ENCODE measurements at places on chromosomes 4 and X.

DNA sequence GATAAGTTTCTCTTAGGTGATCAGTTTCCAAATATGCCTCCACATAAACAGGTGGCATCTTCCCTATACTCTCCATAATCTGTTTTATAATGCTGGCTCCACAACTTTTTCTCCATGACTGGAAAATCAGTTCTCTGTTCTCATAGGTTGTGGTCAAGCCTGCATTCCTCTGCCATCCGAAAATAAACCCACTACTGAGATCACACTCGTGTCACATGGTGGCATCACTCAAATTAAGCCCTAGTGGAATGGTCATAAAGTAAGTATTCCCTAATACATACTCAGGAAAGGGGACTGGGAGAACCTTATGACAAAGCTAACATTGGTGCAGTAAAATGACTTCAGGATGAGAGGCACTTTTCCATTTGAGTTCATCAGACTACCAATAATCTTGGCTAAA lies 37.6 kb downstream of the MAGED4B start:
- H3K36me3 ChIP-seq: no peaks in the 10 kb centered on the region
- no peak overlapping the region for H3K27ac ChIP-seq
- no peaks in the 10 kb centered on the region for H3K4me1 ChIP-seq
- no peak for DNase-seq

DNA sequence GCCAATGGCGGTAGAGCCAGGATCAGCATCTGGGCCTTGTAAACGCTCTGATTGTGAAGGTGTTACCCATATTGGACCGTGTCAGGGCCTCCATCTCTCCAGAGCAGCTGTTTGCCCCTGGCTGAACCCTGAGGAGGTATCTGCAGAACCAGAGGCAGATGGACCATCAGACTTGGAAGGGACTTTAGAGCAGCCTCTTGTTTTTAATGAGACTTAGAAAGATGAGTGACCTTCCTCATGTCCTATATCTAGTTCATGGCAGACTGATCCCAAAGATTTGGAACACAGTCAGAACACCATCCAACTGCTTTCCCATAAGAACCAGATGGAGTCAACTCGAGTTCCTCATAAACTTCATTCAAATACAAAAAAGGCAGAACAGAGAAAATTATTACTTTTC lies 135.1 kb upstream of the MSX1 start:
- no peaks in the 10 kb centered on the region for H3K36me3 ChIP-seq
- DNase-seq: no peak
- no peak overlapping the region for H3K4me3 ChIP-seq
- no peak overlapping the region for H3K27ac ChIP-seq

GRCh38 chr4:93791570-93792195 lies 36.9 kb upstream of the ATOH1 start:
- DNase-seq: no peak
- no peaks in the 10 kb centered on the region for H3K36me3 ChIP-seq
- no peaks in the 10 kb centered on the region for H3K4me1 ChIP-seq
- H3K27me3 ChIP-seq: no peaks in the 10 kb centered on the region
- no peak overlapping the region for H3K27ac ChIP-seq

- no peaks in the 10 kb centered on the region for H3K36me3 ChIP-seq
- no peaks in the 10 kb centered on the region for H3K27me3 ChIP-seq
- DNase-seq: no peak
- H3K4me1 ChIP-seq: no peaks in the 10 kb centered on the region
Observed at GRCh38 chr4:76499461-76499860, 64.4 kb downstream of the SHROOM3 start.

- DNase-seq: no peak
- H3K4me3 ChIP-seq: peak overlapping the region; percentile 77
- no peaks in the 10 kb centered on the region for H3K36me3 ChIP-seq
- no peak overlapping the region for H3K27ac ChIP-seq
- peaks cover 15% of the 10 kb centered on the region for H3K4me1 ChIP-seq
Observed at GRCh38 chr4:8159537-8160232, 1.1 kb upstream of the ABLIM2 start.

DNA sequence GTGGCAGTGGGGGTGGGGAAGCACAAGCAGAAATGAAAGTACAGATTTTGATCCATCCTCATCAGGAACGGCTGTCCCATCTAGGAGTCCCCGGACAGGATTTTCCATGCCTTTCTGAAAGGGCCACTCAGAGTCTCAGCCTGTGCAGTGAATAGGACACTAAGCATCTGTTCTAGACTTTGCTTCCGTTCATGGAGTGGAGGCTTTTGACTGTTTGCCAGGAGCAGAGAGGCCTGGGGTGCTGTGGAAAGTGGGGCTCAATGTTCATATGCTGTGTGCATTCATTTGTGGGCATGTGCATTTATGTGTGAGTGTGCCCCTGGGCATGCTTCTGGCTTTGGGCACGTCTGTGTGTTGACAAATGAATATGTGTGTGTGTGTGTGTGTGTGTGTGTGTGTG lies 25.6 kb upstream of the MAMLD1 start:
- no peaks in the 10 kb centered on the region for H3K27me3 ChIP-seq
- H3K27ac ChIP-seq: no peak overlapping the region
- no peaks in the 10 kb centered on the region for H3K36me3 ChIP-seq
- DNase-seq: no peak

GRCh38 chrX:98203800-98204199 lies 1320.1 kb downstream of the RPA4 start:
- no peaks in the 10 kb centered on the region for H3K27me3 ChIP-seq
- H3K4me3 ChIP-seq: no peak overlapping the region
- DNase-seq: no peak
- no peaks in the 10 kb centered on the region for H3K4me1 ChIP-seq
- no peaks in the 10 kb centered on the region for H3K36me3 ChIP-seq
- H3K27ac ChIP-seq: no peak overlapping the region

GRCh38 chr4:38101563-38101962 lies 141.4 kb downstream of the PTTG2 start:
- no peak overlapping the region for H3K27ac ChIP-seq
- DNase-seq: no peak
- peaks cover 20% of the 10 kb centered on the region for H3K36me3 ChIP-seq
- no peak overlapping the region for H3K4me3 ChIP-seq

DNA sequence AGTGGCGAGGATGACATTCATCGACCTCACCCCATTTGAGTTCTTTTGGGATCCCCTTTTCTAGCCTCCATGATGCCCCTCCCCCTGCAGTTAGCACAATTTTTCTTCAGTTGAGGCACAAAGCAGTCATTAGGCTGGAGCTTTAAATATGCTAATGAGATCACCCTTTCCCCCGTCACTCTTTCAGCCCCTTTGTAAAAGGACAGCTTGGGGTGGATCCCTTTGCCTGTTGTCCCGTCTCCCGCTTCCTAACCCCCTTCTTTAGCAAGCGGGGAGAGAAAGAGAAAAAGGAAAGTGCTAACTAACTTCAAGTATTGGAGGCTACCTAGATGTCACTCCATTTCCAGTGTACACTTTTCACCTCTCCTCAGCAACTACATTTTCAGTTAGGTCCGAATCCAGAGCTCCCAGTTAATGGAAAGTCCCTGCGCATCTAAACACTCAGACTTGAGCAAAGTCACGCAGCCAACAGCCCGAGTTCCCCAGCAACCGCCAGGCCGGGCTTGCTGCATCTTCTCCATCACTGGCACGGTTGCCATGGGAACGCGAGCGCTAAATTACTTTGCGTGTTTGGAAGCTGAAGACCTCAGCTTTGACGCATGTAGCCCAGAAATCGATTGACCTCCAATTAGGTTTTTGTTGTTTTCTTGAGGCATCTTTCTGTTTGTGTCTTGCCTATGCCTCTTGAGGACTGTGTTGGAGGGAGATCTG lies 76.8 kb downstream of the RTL5 start:
- H3K4me3 ChIP-seq: no peak overlapping the region
- no peak overlapping the region for H3K27ac ChIP-seq
- H3K4me1 ChIP-seq: no peaks in the 10 kb centered on the region

- no peaks in the 10 kb centered on the region for H3K4me1 ChIP-seq
- no peak overlapping the region for H3K27ac ChIP-seq
- no peak overlapping the region for H3K4me3 ChIP-seq
- H3K27me3 ChIP-seq: no peaks in the 10 kb centered on the region
- H3K36me3 ChIP-seq: no peaks in the 10 kb centered on the region
- DNase-seq: no peak
Observed at GRCh38 chrX:3271834-3272186, 74.6 kb downstream of the MXRA5 start.

- no peak for DNase-seq
- no peak overlapping the region for H3K27ac ChIP-seq
- H3K4me3 ChIP-seq: no peak overlapping the region
- no peaks in the 10 kb centered on the region for H3K27me3 ChIP-seq
- no peaks in the 10 kb centered on the region for H3K36me3 ChIP-seq
- H3K4me1 ChIP-seq: no peaks in the 10 kb centered on the region
Observed at GRCh38 chr4:2306773-2307410, 45.0 kb upstream of the MXD4 start.

GRCh38 chr4:157293673-157294072 lies 73.1 kb downstream of the GRIA2 start:
- no peak overlapping the region for H3K27ac ChIP-seq
- no peak for DNase-seq
- no peaks in the 10 kb centered on the region for H3K36me3 ChIP-seq
- no peaks in the 10 kb centered on the region for H3K4me1 ChIP-seq
- H3K4me3 ChIP-seq: no peak overlapping the region
- H3K27me3 ChIP-seq: no peaks in the 10 kb centered on the region

DNA sequence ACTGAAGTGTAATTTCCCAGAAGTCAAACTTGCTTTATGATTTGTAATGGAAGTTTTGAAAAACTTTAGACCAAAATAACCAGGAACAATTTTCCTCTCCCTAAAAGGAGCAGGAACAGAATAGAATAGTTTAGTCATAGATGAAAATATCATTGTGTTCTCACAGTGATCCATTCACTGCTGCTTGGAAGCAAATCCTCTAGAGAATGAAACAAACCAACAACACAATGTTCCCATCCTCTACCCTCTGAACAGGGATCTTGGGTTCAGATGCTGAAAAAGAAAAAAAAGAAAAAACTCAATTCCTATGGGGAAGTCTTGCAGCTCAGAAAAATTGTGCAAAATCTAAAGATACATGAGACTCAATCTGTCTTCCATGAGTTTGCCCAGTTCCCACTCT lies 12.2 kb downstream of the DSPP start:
- H3K4me3 ChIP-seq: no peak overlapping the region
- H3K27ac ChIP-seq: no peak overlapping the region
- H3K27me3 ChIP-seq: no peaks in the 10 kb centered on the region
- H3K36me3 ChIP-seq: no peaks in the 10 kb centered on the region
- no peaks in the 10 kb centered on the region for H3K4me1 ChIP-seq

- DNase-seq: no peak
- no peaks in the 10 kb centered on the region for H3K27me3 ChIP-seq
- no peaks in the 10 kb centered on the region for H3K4me1 ChIP-seq
- no peak overlapping the region for H3K4me3 ChIP-seq
- H3K27ac ChIP-seq: no peak overlapping the region
Observed at GRCh38 chrX:17705211-17705610, 32.1 kb upstream of the SCML1 start.

DNA sequence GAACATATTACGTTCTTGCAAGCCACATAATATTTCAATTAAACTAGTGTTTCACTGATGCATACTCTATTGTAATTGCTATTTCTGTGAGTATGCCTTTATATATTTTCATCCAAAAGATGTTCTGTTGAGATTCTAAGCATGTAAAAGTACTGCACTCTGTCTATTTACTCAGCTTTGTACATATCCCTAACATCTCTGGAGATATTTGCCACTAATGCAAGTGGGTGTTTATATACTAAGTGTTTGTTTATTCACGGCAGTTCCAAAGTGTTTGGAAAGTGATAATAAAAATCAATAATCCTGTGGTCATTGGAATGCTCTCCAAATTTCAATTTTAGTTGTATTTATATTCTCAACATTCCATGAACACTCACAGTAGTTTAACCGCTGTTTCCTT lies 1989.0 kb downstream of the C4orf33 start:
- no peaks in the 10 kb centered on the region for H3K36me3 ChIP-seq
- no peak overlapping the region for H3K4me3 ChIP-seq
- DNase-seq: no peak
- H3K4me1 ChIP-seq: no peaks in the 10 kb centered on the region
- no peak overlapping the region for H3K27ac ChIP-seq

GRCh38 chr4:183808097-183808456 lies 97.0 kb upstream of the STOX2 start:
- DNase-seq: no peak
- no peaks in the 10 kb centered on the region for H3K4me1 ChIP-seq
- no peak overlapping the region for H3K4me3 ChIP-seq
- H3K27me3 ChIP-seq: no peaks in the 10 kb centered on the region
- no peaks in the 10 kb centered on the region for H3K36me3 ChIP-seq
- no peak overlapping the region for H3K27ac ChIP-seq

- H3K4me1 ChIP-seq: no peaks in the 10 kb centered on the region
- H3K27ac ChIP-seq: no peak overlapping the region
- H3K4me3 ChIP-seq: no peak overlapping the region
- no peak for DNase-seq
Observed at GRCh38 chrX:47802589-47802988, 34.1 kb upstream of the ZNF81 start.

DNA sequence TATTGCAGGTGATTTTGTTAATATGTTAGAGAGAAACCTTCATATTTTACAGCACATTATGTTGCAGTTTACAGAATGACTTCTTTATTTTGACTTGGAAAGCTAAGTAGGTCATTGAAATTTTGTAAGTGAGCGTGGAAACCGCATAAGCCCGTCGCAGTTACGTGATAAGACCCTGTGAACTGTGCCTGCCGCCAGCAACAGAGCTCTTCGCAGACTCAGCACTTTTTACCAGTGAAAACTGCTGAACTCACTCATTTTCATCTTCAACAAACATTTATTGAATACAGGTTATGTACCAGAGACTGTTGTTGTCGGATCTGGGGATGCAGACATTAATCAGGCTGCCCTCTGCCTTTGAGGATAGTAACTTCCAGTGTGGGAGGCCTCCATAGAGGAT lies 355.7 kb downstream of the HS3ST1 start:
- H3K4me3 ChIP-seq: no peak overlapping the region
- H3K27ac ChIP-seq: no peak overlapping the region
- H3K27me3 ChIP-seq: no peaks in the 10 kb centered on the region

DNA sequence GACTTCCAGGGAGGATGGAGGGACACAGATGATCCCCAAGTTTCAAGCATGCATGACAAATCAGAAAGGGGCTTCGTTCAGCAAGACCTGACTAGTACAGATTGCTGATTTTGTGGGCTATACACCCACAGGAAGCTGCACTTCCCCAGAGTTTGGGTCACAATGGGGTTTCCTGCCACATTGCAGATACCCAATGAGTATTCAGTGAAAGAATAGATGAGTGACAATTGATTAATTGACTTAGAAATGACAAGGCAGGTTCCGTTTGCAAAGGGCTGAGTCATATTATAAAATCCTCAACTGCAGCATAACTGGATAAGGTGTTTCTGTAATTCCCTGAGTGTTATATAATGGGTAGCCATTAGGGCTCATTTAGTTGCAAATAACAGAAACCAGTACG lies 146.6 kb upstream of the TBL1X start:
- H3K4me3 ChIP-seq: no peak overlapping the region
- peak; percentile 49 for DNase-seq
- no peaks in the 10 kb centered on the region for H3K36me3 ChIP-seq
- peaks cover 16% of the 10 kb centered on the region for H3K4me1 ChIP-seq

- no peaks in the 10 kb centered on the region for H3K4me1 ChIP-seq
- no peaks in the 10 kb centered on the region for H3K27me3 ChIP-seq
- no peak for DNase-seq
- H3K4me3 ChIP-seq: no peak overlapping the region
- no peaks in the 10 kb centered on the region for H3K36me3 ChIP-seq
Observed at GRCh38 chrX:72001471-72001870, 90.8 kb downstream of the NHSL2 start.

All from CD8-positive, alpha-beta memory T cell (primary cell).